Spinal cord (tissue), 10 donors: ENCODE measurements at places on chromosomes 7 and 10. TPM values are rescaled to one million over a fixed set of nuclear protein-coding genes. Genes with fewer than 3 reads are reported as not detected.

TUBAL3 gene
- 0.66 TPM for total RNA-seq

DNA sequence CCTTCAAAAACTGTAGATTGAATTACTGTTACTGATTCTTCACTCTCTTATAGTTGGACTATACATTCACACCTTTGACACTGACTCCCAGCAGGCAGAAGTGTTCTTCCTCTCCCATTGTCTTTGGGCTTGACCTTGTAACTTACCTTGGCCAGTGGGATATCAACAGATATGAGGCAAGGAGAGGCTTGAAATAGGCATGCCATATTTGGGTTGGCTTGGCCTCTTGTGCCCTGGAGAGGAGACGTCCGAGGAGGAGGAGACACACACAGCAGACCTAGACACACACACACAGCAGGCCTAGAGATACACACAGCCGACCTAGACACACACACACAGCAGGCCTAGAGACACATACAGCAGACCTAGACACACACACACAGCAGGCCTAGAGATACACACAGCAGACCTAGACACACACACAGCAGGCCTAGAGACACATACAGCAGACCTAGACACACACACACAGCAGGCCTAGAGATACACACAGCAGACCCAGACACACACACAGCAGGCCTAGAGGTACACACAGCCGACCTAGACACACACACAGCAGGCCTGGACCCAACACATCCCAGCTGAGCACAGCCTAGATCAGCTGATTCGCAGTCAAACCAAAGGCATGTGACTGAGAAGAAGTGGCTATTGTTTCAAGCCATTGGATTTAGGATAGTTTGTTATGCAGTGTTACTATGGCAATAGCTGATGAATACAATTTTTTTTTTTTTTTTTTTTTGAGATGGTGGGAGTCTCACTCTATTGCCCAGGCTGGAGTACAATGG is 12.5 kb upstream of the GNA12 start:
- no peak overlapping the region for H3K4me3 ChIP-seq
- H3K36me3 ChIP-seq = no peaks in the 10 kb centered on the region
- no peak overlapping the region for H3K27ac ChIP-seq
- no peak for DNase-seq
- no peaks in the 10 kb centered on the region for H3K4me1 ChIP-seq

GRCh38 chr10:9243941-9244411 is 1189.5 kb downstream of the GATA3 start:
- H3K36me3 ChIP-seq = no peaks in the 10 kb centered on the region
- H3K4me3 ChIP-seq = no peak overlapping the region
- H3K4me1 ChIP-seq = peaks cover 8% of the 10 kb centered on the region
- H3K27ac ChIP-seq = peak overlapping the region; percentile 83

DNA sequence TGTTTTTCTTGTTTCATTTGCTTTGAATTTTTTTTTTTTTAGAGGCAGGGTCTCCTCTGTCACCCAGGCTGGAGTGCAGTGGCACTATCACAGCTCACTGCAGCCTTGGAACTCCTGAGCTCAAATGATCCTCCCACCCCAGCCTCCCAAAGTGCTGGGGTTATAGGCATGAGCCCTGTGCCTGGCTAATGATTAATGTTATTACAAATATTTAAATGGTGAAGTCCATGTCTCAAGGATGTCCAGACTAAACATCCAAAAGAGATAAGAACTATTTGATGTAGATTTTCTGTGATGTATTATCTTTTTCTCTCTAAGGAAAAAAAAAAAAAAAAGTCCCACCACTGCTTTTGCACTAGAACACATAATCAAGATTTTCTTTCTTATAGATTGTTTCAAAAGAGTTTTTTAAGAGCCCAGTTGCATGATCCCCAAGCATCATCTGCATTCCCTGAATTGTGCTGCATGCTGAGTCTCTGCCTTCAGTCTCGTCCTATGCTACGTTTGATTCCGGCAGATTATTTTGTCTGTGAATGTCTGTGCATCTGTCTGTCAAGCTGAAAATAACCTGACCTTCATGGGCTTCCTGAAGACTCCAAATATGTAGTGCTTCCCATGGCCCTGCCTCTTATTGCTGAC is 33.4 kb downstream of the MACROH2A2 start:
- no peak overlapping the region for H3K4me3 ChIP-seq
- H3K27ac ChIP-seq = no peak overlapping the region
- no peak for DNase-seq
- no peaks in the 10 kb centered on the region for H3K27me3 ChIP-seq

DNA sequence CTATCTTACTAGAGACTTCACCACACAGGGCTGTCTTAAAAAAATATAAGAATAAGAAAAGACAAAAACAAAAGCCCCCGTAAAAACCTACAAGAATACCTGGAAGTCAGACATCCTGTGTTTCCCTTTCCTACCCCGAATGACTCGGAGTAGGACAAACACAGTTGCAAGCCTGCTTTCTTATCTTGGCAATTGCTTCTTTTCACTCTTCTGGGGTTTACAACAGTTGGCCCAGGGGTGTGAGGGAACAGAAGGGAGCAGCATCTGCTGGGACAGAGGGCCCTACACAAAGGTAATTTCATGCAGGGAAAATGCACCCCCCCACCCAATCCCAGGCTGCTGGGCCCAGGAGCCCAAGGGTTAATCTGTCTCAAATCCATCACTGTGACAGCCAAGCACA is 220.6 kb downstream of the ARHGAP12 start:
- no peak overlapping the region for H3K4me3 ChIP-seq
- no peaks in the 10 kb centered on the region for H3K27me3 ChIP-seq
- no peak for DNase-seq
- peaks cover 37% of the 10 kb centered on the region for H3K4me1 ChIP-seq

GRCh38 chr7:7249814-7250213 is 67.5 kb downstream of the C1GALT1 start:
- DNase-seq = no peak
- no peaks in the 10 kb centered on the region for H3K27me3 ChIP-seq
- H3K4me1 ChIP-seq = no peaks in the 10 kb centered on the region
- H3K27ac ChIP-seq = no peak overlapping the region
- H3K4me3 ChIP-seq = no peak overlapping the region
- H3K36me3 ChIP-seq = peaks cover 2% of the 10 kb centered on the region

DNA sequence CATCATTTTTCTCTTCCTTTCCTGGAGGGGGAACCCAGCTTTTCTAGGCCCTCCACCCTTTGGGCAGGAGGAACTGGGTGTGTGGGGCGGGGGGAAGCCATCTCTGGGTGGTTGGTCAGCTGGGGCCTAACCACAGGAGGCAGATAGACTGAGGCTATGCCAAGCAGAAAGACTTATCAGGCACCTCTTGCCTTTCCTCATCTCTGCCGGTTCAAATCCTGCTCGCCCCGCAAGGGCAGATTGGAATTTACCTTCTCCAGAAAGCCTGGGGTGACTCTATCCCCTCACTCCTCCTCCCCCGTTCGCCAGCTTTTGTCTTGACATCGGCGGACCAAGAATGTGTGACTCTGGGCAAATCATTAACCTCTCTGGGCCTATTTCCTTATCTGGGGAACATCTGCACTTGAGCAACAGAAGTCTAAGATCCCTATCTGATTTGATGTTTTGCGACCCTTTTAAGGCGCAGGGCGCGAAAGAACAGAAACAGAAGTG is 584 bp upstream of the GARS1 start:
- H3K4me3 ChIP-seq = peak overlapping the region; percentile 93
- H3K27ac ChIP-seq = peak overlapping the region; percentile 92
- H3K27me3 ChIP-seq = no peaks in the 10 kb centered on the region
- no peak for DNase-seq
- peaks cover 9% of the 10 kb centered on the region for H3K4me1 ChIP-seq
